ENCODE measurements at places on chromosomes 4 and X.

DNA sequence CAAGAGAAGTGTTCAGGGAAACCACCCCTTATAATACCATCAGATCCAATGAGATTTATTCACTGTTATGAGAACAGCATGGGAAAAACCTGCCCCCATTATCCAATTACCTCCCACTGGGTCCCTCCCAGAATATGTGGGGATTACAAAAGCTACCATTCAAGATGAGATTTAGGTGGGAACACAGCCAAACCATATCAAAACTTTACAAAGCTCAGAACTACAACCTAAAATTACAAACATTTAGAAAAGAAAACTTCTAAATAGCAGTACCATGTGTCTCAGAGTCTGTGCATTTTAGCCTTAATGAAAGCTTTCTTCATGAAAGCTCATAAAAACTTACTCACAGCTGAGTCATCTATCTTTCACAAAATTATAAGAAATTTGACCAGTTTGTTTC lies 1442.8 kb upstream of the PCDH7 start:
- no peak for DNase-seq

- no peak for DNase-seq
Observed at GRCh38 chr4:88003261-88003660, 4.2 kb upstream of the PKD2 start.

- DNase-seq, result no peak
Observed at GRCh38 chr4:25509646-25510045, 132.6 kb downstream of the ANAPC4 start.

DNA sequence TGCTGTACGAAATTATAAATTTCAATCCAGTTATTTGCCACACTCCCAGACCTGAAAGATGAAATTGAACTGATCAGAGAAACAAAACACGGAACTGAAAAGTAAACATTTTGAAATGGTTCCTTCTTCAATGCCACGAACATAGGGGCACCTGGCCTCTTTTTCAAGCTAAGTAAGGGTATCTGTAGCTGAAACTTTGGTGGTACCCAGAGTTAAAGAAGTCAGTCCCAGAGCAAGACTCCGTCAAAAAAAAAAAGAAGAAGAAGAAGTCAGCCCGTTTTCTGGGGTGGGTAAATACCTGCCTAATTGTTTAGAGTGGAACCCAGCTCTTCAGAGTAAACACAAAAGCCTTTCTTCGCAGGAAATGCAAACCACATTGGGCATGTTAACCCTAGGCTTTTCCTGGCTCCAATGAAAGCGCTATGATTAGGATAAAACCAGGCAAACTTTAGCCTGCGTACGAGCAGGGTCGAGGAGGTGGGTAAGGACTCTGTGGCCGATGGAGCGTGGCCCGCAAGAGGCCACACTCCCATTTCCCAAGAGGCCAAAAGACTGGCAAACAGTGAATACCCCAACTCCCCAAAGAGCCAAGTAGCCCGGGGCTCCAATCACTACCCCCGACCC lies 1.3 kb downstream of the ANTXR2 start:
- DNase-seq, result no peak

Data from activated CD4-positive, alpha-beta T cell treated with anti-CD3 and anti-CD28 coated beads, Interleukin-2, amount 50 U/mL, for 16 hours (primary cell).